ENCODE measurements at places on chromosomes 6 and 20.

DNA sequence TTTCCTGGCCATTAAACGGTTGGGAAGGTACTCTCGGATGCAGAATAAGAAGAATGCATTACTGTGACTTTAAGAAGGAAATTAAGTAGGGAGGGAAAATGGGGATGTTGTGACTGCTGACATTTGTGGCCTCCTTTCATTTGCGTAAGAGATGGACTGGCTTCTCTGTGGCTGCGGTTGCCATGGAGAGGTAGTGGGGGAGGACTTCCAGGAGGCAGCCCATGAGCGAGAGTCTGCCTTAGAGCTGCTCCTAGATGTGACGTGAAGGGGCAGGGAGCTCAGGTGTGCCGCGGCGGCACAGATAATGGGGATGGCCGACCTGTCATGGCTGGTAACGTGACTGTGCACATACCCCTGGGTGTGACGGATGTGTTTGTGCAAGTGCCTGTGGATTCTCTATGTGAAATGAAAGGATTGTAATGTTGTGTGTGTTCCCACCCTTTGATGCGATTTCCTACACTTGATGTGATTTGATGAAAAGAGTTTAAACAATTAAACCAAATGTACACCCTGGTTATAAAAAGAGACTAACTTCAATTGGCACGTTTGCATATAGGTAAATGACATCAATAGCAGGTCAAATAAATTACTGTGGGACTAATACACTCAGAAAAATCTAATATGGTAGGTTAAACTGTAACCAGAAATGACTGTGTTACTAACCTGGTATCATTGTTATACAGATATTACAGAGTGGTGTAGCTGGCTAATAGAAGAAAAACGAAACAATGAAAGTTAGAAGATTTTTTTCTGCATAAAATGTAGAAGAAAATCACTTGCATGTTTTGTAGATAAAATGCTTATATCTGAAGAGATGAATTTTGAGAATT, 48.9 kb downstream of the HIVEP1 start:
- no peak for DNase-seq

DNA sequence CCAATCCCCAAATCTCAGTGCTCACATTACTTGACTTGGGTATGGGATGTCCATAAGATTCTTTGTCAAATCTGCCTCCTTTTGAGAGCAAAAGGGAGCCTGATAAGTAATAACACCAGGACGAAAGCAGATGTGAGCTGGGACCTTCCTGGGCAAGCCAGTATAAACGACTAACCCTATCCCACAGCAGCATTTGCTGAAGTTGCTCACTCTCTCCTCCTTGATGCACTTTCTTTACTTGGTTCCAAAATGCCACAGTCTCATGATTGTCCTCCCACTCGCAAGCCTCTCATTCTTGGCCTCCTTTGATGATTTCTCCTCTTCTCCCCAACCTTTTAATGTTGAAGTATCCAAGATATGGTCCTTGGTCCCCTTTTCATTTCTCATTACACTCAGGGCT, 44.7 kb upstream of the TAGAP start:
- DNase-seq = no peak

DNA sequence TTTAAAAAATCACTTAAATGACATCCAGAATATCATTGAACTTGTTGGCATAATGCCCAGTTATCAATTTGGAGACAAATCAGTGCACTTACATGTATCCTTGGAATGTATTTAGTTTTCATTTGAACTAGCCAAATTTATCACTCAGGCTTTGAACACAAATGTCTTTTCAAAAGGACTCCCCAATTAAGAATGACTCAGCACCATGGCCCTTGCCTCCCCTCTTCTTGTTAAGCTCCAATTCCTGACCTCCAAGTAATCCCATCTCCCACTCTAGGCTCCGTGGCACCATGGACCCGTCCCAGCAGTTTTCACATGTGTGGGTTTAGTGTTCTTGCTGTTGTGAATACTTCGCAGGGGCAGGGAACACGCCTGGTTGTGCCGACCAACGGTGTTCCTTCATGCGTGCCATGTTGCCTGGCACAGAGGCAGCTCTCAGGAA, 2.7 kb downstream of the AKAP12 start:
- no peak for DNase-seq

DNA sequence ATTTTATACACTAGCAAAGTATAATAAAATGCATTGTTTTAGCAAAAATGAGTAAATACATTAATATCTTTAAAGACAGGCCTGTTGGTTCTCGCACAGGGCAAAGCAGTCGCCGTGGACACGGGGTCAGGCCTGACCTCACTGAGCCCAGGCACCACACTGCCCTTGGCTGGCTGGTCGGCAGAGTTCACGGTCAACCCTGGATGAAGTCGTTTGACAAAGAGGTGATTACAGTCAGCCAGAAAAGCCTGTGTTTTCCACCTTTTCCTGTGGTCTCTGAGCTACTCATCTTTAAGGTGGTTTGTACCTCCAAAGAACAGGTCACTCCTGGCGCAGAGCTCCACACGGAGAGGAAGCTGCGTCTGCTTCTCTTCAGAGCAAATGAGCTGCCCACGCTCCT, 191.5 kb downstream of the DLL1 start:
- DNase-seq = no peak

DNA sequence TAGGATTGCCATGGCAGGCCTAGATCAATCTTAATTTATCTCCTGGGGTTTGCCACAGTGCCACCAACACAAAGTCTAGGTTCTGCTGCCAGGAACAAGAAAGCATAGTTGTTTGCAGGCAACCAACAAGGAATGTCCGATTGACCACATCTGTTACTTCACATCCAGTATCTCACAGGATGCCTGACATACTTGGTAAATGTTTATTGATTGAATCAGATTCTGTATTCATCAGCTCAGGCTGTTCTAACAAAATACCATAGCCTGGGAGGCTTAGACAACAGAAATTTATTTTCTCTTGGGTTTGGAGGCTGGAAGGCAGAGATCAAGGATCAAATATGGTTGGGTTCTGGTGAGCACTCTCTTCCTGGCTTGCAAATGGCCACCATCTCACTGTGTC, 26.3 kb upstream of the MC3R start:
- DNase-seq = no peak

DNA sequence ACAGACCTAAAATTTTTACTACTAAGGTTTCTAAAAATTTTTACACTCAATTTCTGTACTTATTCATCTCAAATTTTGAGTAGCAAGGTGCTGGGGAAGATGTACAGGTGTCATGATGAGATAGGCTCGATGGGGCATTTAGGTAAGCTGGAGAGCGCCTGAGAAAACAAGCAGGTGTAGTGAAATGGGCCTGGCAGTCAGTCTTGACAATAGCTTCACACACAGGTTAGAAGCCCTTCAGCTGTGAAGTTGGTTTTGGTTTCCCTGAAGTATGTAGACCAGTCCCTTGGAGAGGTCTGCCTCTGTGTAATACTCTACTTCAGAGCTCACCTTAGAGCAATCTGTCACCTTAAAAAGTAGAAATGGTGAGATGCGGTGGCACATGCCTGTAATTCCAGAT, 144.0 kb upstream of the SCGN start:
- no peak for DNase-seq

DNA sequence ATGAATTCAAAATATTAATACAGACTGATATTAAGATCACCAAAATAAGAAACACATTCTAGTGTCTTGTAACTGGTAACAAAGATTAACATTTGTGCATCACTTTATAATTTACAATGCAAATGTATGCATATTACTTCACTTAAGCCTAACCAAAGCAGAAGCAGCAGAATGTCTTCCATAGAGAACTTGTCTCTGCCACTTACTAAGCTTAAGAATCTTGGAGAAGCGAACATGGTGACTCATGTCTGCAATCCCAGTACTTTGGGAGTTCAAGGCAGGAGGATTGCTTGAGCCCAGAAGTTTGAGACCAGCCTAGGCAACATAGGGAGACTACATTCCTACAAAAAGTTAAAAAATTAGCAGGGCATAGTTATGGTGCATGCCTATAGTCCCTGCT, 18.8 kb downstream of the AK9 start:
- no peak for DNase-seq

DNA sequence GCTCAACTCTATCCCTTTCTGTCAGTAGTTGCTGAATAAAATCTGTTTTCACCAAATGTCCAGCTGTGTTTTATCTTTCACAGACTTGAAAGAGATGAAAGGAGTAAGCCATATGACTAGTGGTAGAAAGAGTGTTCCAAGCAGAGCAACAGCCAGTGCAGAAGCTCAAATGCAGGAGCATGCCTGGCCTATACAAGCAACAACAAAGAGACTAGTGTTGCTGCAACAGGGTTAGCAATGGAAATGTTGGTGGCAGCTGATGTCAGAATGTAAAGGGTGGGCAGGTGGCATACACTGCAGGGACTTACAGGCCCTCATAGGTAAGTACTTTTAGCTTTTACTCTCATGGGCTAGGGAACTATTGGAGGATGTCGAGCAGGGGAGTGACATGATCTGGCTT, 5.2 kb upstream of the HINT3 start:
- no peak for DNase-seq

GRCh38 chr6:118370722-118371121, 177.4 kb upstream of the PLN start:
- no peak for DNase-seq

DNA sequence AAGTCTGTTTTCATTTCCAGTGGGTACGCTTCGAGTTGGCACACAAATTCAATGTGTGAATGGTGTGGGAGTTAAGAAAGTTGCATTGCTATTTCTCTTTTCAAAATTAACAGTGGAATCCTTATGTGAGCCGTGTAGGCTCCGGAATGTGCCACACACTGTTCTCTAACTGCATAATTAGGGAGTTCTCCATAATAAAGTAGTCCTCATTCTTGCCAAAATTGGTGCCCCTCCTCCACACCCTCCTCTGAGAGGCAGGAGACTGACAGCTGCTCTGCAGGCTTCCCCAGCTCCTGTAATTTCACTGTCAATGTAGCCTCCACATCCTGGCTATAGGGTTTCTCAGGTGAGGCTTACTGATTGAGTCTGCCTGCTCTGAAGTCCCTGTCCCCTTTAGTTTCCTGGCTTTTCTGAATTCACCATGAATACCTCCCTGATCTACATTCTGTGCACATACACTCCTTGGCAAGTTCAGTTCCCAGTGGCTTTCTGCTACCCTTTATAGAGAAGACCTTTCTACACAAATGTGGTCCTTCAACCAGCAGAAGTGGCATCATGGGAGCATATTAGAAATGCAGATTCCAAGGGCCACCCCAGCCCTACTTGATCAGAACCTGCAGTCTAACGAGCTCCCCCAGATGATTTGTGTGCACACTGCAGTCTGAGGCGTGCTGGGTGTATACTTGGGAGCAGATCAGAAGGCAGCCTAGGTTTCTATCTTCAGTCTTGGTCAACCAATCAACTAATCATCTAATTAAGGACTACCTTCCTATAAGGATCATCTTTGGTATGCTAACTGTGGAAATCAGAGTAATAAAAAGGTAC, 19.9 kb upstream of the CCN6 start:
- DNase-seq = no peak

GRCh38 chr20:58071991-58072390, 156.5 kb downstream of the ANKRD60 start:
- DNase-seq = no peak

DNA sequence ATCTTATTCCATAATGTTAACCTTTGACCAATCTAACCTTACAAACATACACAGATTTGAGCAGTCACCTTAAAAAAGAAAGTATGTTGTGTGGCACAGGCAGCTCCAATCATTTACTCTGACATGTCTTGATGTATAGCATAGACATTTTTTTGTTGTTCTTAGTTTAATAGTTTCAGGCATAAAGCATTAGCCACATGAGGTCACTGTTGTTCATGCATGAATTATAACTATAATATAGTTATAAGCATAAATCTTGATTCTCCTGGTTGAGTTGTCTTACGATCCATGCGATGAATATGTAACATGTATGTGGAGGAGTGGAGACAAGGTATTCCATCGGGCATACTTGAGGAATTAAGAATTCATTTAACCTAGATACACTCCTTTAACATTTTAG, 26.1 kb upstream of the NKAIN2 start:
- DNase-seq = no peak

- no peak for DNase-seq
Measured at GRCh38 chr6:166612471-166612881, 14.6 kb downstream of the RPS6KA2 start.

DNA sequence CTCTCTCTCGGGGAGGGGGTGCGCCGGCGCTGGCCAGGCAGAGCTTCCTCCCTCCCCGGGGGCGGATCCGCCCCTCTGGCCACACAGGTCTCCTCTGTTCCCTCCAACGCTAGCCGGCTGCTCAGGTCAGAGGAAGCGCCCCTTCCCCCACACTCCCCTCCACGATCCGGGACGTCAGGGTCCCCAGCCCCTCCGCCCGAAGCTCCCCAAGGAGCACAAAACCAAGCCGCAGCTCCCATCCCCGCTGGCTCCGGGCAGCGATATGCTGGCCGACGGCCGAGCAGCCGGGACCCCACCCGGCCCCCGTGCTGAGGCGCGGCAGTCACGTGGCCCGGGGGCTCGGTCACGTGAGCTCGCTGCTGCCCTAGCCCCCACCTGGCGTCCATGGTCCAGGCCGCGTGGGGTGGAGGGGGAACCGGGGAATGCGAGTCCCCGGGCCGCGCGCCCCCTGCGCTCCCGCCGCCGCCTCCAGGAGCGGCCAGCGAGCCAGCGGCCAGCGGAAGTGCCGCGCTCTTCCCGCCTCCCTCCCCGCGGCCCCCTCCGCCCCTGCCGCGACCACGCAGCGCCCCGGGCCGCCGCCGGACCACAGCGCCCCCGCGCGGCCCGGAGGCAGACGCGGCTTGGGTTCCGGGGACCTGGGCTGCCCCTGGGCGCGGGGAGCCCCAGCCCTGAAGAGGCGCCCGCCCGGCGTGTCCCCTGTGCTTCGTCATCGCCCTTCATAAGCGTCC, at the start of gene SLC35B2:
Gene SLC35B2 (minus strand): TSS at position 504 of the 728 bp plus-strand sequence. CDS start 118 bp downstream, at position 386.
- peak; percentile 45 for DNase-seq

DNA sequence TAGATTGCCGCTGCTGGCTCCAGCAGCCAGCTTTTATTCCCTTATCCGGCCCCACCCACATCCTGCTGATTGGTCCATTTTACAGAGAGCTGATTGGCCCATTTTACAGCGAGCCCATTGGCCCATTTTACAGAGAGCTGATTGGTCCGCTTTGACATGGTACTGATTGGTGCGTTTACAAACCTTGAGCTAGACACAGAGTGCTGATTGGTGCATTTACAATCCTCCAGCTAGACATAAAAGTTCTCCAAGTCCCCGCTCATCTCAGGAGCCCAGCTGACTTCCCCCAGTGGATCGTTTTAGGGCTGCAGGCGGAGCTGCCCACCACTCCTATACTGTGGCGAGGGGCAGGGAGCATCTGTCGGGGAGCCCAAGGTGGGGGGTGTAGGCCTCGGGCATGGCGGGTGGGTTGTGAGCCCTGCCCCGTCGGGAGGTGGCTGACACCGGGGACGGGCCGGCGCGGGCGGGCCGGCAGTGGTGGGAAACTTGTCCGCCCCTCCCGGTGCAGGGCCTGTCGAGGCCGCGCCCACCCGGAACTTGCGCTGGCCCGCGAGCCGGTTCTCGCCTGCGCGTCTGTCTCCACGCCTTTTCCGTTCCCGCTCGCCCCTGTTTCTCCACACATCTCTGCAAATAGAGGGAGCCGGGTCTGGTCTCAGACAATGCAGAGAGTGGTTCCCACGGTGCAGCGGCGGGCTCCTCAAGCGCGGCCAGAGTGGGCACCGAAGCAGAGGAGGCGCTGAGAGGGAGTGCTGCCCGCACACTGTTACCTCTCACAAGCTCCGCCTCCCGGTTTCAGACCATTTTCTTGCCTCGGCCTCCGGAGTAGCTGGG, 86.1 kb upstream of the STMND1 start:
- no peak for DNase-seq

- DNase-seq = no peak
Measured at GRCh38 chr6:138215093-138215782, 3.1 kb downstream of the PBOV1 start.

All from amniotic stem cell (primary cell).